NCI-H2029 treated with DMSO at 0.1 percent for 48 hours (cell line): ENCODE measurements at places on chromosomes 3 and 15.

DNA sequence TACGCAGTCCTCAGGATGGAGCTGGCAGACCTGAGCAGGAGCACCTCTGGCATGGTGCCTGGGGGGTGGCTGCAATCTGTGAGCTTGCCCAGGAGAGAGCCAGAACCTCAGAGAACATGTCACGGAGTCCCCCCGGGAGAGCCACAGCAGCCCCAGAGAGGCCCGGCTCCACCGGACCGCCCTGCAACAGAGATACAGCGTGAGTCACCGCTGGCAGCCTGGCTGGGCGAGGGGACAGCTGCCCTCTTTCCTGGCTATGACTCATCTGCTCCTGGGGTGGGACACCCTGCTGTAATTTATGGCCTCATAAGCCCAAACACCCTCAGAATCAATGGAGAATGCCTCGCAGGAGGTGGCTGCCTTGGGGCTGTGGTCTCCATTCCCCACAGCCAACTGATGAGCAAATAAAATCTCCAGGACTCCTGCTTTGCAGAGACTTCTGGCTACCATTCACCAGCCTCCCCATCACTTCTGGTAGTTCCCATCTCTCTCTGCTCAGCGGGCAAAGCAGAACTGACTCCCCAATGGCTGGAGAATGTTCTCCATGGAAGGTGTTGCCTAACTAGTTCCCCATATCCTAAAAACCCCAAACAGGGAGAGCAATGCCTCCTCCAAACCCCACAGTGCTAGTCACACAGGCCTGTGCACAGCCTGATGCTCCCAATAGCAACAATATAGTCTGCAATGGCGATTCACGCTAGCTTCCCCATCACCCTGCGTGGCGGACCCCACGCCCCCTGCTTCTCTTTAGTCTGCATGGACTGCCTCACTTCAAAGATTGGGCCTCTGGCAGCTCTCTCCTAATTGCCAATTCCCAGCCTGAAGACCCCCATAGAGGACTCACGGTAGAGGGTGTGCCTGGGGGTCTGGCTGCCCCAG is 21.6 kb downstream of the ACSBG1 start:
- no peak for DNase-seq

DNA sequence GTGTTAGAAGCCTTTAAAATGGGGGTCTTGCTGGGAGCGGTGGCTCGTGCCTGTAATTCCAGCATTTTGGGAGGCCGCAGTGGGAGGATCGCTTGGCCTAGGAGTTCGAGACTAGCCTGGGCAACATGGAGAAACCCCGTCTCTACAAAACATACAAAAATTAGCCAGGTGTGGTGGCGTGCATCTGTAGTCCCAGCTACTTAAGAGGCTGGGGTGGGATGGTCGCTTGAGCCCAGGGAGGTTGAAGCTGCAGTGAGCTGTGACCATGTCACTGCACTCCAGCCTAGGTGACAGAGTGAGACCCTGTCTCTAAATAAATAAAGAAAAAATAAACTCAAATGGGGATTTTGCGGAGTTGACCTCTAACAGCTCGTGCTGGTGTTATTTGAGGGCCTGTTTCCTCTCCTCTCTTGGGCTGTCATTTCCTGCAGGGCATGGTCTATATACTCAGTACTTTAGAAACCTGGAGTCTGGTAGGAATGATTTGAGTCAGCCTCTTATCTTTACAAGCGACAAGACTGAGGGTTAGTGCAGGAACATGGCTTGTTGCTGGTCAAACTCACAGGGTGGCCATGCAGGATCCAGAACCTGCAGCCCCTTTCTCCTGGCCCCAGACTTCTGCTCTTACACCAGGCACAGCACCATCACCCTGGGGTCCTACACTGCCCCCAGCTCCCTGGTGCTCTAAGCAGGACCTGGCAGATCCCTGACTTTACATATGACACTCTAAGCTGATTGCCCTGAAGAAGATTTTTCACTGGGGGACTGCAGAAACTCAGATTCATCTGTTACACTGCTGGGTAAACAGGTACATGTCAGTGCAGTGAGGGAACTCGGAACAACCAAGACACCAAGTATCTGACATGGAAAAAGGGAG is 15.1 kb downstream of the EHD4 start:
- no peak for DNase-seq

GRCh38 chr3:8087951-8088350 is 413.7 kb upstream of the LMCD1 start:
- no peak for DNase-seq

- DNase-seq: no peak
Observed at GRCh38 chr3:87145553-87145952, 81.6 kb upstream of the CHMP2B start.

DNA sequence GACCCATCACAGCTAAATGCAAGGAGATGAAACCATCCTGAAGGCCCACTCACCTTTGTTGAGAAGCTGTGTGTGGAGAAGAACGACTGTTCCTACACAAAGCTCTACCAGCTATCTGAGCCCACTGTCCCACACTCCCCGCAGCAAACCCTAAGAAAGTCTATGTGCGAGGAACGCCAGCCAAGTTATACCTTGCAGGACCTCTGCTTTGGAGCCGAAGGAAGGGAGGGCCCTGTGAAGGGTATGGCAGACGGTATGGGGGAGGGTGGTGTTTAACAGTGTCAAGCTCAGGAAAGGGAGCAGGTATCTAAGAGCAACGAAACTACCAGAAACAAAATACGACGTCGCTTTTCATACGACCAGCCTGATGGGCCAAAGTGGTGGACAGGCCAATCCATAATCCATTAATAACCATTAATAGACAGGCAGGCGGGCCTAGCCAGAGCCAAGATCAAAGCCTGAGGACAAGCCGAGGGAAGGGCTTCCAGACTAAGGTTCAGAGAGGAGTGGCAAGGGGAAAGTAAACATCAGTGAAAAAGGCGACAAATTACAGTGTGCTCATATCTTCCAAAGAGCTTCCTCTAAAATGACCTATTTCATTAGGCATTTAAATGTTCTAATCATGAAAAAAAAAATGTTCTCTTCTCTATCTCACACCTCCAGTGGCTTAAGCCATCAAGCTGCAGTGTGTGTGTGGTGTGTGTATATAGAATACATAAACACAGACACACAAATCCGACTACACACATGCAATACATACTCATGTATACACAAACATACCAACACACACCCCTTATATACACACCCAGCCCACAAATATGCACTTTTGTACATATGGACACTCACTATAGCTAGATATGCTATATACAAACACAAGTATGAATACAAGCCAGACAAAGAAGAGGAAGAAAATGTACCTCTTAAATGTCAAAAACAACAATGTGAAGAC is 43.9 kb downstream of the PTPN23 start:
- DNase-seq: no peak

- no peak for DNase-seq
Observed at GRCh38 chr3:48644898-48645760, 9.9 kb upstream of the SLC26A6 start.

DNA sequence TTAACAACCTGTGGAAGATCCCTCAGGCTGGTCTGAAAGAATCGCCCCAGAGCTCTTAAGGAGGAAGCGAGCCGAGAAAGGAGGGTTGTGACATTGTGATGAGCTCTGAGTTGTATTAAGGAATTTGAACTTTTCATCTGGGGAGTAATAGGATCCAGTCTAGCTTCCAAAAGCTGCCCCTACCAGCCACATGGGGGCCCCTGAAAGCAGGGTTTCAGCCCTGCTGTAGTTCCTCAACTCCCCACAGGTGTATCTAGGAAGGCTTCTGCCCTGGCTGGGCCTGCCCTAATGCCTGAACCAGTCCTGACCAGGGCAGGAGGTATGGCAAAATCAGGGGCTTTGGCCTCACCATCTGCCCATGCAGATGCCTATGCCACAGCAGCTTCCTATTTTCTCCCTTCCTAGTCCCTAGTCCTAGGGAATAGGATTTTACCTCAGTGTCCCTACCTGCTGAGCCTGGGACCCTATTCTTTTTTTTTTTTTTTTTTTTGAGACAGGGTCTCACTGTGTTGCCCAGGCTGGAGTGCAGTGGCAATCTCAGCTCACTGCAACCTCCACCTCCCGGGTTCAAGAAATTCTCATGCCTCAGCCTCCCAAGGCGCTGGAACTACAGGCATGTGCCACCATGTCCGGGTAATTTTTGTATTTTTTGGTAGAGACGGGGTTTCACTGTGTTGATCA is 5.0 kb upstream of the AP3S2 start:
- no peak for DNase-seq
